NCI-H510A (cell line): ENCODE measurements at places on chromosomes 7 and 10.

- no peak for DNase-seq
Measured at GRCh38 chr7:24730018-24730369, 27.3 kb downstream of the GSDME start.

GRCh38 chr7:141776374-141776773 is at the start of gene TAS2R4:
TAS2R4 (plus strand) TSS chr7:141776674; CDS start chr7:141778489, 1,815 bp downstream.
- DNase-seq: no peak

DNA sequence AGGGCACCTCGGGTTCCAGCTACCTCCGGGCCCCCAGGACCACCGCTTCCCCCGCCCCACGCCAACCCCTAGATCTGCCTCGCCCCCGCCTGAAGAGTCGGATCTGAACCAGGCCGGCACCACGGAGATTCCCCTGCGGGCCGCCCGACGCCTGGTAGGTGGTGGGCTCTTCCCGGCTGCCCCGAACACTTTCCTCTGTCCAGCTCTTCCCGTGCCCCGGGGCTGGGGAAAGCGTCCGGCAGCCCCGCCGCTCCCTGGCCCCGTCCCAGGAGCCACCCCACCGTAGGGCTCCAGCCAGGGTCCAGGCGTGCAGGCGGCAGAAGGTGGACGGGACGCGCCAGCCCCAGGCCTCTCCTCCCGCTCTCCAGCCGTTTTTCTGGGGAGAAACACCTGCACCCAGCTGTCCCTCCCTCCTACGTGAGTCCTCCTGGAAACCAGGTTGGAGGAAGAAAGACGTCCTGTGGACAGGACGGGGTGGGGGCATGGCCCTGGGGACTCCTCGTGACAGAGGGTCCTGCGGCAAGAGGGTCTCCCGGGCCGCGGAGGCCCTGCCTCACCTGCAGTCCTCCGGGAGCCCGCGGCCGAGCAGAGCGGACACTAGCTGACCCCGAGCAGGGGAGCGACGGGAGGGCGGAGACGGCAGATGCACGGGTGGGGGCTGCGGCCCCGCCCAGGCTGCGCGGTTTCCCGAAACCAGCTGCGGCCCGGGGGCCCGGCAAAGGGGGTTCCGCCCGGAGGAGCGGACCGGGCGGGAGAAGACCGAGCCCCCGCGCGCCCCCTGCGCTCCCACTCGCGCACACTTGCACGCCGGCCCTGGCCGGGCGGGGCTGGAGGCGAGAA is at the start of gene TMEM176B:
Gene TMEM176B (minus strand): TSS at position 624 of the 840 bp plus-strand sequence. CDS start 3,795 bp downstream, outside the sequence.
- DNase-seq: no peak

DNA sequence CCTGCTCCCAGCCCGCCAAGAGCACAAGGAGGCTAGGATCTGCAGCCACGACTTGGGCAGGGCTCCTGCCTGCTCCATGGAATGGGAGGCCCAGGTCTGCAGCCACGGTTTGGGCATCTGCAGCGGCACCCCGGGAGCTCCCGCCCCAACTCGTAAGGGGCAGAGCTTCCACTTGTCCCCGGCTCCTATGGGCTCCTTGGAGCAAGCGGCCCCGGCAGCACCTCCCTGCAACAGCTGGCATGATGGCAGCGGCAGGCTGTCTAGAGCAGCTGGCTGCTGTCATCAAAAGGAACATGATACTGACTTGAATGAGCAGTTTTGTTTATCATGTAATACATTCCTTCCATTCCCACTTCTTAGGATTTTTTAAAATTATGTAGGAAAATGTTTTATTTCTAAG is 684.0 kb upstream of the FOXK1 start:
- no peak for DNase-seq

DNA sequence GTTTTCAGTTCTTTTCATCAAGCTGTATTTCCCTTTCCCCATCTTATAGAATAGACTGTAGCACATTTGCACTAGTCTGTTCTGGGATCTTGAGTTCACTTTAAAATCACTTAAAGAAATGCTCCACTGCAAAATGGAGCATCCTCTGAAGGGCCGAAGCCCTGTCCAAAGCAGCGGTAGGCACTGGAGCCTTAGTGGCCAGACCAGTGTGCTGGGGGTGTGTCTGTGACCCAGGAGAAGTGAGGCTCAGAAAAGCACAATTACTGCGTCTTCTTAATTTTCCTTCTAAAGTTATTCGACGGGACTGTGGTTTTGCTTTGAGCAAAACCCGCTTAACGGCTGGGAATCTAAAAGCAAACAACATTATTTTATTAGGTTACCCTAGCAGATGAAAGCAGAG is 205.7 kb downstream of the SLC25A13 start:
- DNase-seq: no peak

DNA sequence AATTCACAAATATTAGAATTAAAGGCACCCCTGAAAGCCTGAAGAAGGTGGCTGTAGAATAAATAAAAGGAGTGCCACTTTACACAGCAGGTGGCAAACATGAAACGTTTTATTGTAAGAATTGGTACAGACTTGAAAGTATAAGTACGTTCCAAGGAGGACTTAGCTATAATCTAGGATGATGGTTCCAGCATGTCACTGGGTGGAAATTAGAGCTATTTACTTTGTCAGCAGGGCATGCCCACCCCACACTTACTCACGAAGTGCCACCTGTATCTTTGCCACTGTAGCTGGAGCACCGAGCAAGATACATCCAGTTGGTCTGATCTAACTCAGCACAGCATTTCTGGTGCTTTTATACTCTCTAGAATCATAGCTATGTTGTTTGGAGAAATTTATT is 97.8 kb downstream of the GRM8 start:
- DNase-seq: no peak

- DNase-seq: no peak
Measured at GRCh38 chr7:159011722-159012022, 133.0 kb downstream of the VIPR2 start.

GRCh38 chr7:90621125-90621746 is 25.1 kb downstream of the CDK14 start:
- no peak for DNase-seq

- no peak for DNase-seq
Measured at GRCh38 chr7:126792521-126792920, 460.2 kb downstream of the GRM8 start.

GRCh38 chr10:7596356-7596755 is 70.4 kb downstream of the ITIH5 start:
- no peak for DNase-seq

GRCh38 chr7:20206104-20206896 is 10.9 kb downstream of the MACC1 start:
- no peak for DNase-seq

GRCh38 chr7:126606331-126606730 is 646.4 kb downstream of the GRM8 start:
- DNase-seq: no peak

DNA sequence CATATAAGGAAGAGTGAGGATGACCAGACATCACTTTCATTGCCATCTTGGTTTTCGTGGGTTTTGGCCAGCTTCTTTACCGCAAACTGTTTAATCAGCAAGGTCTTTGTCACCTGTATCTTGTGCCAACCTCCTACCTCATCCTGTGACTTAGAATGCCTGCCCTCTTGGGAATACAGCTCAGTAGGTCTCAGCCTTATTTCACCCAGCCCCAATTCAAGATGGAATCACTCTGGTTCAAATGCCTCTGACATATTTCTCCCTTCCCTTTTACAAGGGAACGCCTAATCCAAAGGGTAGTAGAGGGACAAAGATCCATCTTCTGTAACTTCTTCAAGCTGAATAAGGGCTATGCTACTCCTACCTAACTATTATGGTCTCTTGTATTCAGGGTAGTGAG is 4.7 kb upstream of the ERCC6 start:
- no peak for DNase-seq

- DNase-seq: no peak
Measured at GRCh38 chr7:2864999-2865670, 21.0 kb upstream of the GNA12 start.
